ENCODE measurements at places on chromosomes 4 and X.

DNA sequence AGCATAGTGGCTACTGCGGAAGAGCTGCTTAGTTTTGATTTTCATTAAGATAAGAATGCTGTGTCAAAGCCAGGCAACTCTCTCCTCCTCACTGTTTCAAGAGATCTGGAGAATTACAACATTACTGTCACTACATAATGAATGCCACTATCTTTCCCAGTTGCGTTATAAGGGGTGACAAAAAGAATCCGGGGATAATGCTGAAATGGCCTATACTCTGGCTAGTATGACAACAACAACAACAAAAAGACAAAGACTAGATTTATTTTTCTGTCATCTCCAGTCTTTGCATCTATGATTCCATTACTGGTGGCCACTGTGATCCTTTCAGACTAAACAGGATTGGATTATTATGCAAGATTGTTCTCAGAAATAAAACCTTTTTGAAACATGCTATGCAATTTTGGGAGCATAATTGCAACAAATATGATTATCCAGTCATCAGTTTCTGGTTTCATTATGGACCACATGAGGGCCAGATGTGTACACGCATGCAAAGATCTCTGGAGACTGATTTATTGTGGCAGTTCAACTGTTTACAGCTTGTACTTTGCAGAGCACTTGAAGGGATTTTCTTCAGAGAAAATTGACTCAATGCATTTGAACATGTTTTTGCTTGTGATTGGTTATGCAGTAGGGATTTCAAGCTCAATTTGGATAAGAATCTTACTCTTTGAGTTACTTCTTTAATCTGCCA is 31.1 kb upstream of the SPANXB1 start:
- DNase-seq, result no peak

GRCh38 chr4:178056996-178057395 is 614.8 kb upstream of the AGA start:
- no peak for DNase-seq

DNA sequence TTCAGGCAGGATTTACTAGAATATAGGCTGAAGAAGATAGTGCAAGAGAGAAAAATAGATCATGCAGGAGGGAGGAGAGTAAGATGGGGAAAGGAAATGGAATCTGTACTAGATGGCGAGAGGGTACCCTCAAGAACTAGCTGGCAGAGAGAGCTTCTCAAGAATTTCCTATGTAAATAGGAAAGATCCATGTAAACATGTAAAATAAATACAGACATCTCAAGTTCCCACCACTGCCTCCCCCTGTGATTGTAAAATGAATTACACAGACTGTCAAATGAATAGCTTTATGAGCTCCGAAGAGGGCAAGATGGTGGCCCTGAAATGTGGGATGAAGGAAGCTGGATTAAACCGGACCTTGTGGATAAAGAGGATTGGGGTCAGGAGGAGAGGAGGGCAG is 178.0 kb downstream of the PALLD start:
- peak; percentile 40 for DNase-seq

DNA sequence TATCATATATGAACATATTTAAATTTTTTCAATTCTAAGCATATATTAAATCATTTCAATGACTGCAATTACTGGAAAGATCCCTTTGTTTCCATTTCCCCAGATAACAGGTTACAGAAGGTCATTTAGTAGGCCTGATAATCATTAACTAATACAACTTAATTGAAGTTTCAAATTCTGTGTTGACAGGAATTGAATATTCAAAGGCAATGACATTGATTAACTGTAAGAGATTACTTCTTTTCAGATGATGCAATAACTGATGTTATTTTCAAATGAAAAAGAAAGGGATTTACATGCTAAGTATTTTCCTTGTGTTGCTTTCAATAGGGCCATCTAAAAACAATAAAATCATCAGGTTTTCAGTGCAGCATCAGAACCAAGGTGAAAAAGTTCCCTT is 81.1 kb upstream of the ENPEP start:
- no peak for DNase-seq

DNA sequence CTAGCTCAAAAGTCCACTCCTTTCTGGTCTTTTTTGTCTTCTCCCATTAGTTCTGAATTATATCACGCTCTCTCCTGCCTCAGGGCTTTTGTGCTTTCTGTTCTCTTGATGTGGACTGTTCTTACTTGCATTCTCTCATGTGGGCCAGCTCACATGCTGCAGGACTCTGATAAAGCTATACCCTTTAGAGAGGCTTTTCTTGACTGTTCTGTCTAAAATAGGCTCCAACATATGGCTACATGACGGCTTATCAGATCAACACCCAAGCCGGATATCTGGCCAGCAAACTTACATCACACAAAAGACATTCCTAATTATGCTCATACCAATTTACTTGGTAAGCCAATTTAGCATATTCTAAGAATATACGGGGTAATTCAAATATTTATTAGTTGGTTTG is 1494.5 kb downstream of the TECRL start:
- no peak for DNase-seq

- peak; percentile 99 for DNase-seq
These were observed 29.6 kb downstream of the TLR10 start for GRCh38 chr4:38752941-38753806.

GRCh38 chr4:20870436-20870835 is 170.2 kb downstream of the PACRGL start:
- no peak for DNase-seq

- no peak for DNase-seq
These were observed 9.1 kb downstream of the PITX2 start for GRCh38 chr4:110613745-110614144.

GRCh38 chr4:177263818-177264217 is 45.9 kb upstream of the NEIL3 start:
- no peak for DNase-seq

DNA sequence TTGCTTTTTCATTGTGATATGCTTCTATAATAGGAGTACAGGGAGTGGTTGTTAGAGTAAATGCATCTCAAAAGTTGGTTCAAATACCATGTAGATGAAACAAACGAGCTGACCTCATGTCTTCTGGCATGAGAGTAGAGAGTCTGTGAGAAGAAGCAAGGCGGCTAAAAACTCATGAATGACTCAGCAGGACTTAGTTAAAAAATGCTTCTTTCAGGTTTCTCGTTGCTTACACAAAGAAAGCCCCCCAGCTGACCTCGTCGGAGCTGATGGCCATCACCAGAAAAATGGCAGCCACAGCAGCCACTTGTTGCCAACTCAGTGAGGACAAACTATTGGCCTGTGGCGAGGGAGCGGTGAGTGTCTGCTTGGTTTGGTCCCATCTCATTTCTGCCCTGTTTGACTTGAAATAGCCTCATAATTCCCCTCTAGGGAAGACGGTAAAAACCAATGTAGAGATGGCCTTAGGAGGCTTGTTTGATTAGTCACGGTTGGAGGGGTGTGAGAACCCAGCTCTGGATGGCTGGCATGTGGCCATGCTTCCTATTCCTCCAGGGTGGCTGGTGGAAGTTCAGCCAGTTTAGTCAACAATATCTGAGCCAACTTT is 14.5 kb downstream of the AFP start:
- peak; percentile 94 for DNase-seq

- no peak for DNase-seq
These were observed 146.2 kb upstream of the HHIP start for GRCh38 chr4:144499777-144500176.

- DNase-seq, result no peak
These were observed 46.4 kb downstream of the SLC16A2 start for GRCh38 chrX:74467656-74468055.

- DNase-seq, result peak; percentile 61
These were observed 21.8 kb upstream of the CSF2RA start for GRCh38 chrX:1246816-1247215.

- peak; percentile 15 for DNase-seq
These were observed 99.5 kb downstream of the PPP2R2C start for GRCh38 chr4:6372649-6373525.

GRCh38 chr4:89298788-89299152 is 8.8 kb downstream of the GPRIN3 start:
- DNase-seq, result no peak

GRCh38 chr4:122661176-122662160 is 40.6 kb upstream of the IL21 start:
- no peak for DNase-seq

GRCh38 chr4:143443728-143444127 is 69.8 kb upstream of the SMARCA5 start:
- DNase-seq, result no peak

- no peak for DNase-seq
These were observed 241.2 kb downstream of the BCOR start for GRCh38 chrX:39856472-39857121.

- DNase-seq, result no peak
These were observed 446.3 kb downstream of the MID1IP1 start for GRCh38 chrX:39247536-39247935.

- no peak for DNase-seq
These were observed 19.2 kb downstream of the FLNA start for GRCh38 chrX:154355094-154355775.

DNA sequence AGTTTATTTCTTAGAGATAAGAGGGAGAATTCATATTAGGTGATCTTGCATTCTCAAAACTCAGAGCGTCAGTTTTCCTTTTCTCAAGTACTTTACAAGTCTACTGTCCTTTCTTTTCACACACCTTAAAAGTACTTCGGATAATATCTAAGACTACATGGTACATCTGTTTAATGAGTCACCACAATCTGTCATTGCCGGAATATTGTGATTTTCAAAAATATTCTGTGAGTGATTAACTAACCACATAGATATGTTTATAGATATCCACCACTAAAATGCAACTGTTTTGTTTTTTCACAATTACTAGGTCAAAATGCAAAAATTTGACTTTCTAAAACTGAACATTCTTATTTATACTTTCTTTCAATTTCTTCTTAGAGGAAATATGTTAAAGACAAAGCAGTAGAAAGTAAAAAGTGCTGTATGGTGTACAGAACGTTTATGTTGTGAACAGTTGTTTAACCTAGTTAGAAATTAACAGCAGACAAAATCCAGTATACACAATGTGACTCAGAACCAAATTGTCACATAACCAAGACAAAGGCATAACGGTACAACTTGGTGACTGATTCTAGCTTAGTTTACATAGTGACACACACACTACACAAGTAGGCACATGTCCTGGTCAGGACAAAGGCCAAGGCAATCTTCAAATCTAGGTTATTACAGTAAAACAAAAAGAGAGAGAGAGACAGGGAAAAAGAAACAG is 482.9 kb downstream of the NAF1 start:
- DNase-seq, result peak; percentile 71

- DNase-seq, result peak; percentile 29
These were observed 20.3 kb upstream of the PACRGL start for GRCh38 chr4:20679951-20680350.

- DNase-seq, result peak; percentile 32
These were observed 14.7 kb upstream of the KLHL8 start for GRCh38 chr4:87235020-87235671.

- DNase-seq, result no peak
These were observed 69.9 kb downstream of the COX7B2 start for GRCh38 chr4:46839128-46839527.

DNA sequence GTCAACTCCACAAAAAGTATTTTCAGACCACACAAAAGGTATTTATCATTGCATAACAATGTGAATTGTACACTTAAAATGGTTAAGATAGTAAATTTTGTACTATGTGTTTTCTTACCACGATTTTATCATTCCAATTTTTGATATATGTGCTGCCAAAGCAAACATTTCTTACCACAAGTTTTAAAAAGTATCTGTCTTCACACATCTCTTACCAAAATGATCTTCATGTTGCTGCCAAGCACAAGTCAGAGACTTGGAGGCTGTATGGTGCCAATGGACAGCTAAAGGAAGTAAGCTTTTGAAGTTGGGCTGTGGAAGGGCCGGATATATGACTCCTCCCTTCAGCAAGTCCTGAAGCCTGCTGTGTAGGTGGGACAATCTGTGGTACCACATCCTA is 67.9 kb downstream of the TMLHE start:
- DNase-seq, result peak; percentile 2

- no peak for DNase-seq
These were observed 10.4 kb upstream of the MAEA start for GRCh38 chr4:1279253-1279652.

DNA sequence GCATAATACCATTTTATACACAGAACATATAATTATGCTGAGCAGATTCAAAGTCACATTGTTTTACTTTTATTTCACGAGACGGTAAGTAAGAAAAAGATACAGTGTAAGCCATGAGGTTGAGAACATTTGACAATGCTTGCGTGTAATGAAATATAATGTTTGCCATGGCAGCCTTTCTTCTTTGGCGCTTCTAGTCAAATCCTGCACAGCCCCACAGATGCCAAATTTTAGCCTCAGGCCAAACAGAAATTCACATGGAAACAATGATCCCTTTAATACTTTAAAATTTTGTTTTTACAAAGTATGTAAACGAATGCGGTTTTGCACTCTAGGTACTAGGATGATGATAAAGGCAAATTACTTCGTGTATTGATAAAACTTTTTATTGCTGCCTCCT is 502.7 kb upstream of the SMIM31 start:
- no peak for DNase-seq

DNA sequence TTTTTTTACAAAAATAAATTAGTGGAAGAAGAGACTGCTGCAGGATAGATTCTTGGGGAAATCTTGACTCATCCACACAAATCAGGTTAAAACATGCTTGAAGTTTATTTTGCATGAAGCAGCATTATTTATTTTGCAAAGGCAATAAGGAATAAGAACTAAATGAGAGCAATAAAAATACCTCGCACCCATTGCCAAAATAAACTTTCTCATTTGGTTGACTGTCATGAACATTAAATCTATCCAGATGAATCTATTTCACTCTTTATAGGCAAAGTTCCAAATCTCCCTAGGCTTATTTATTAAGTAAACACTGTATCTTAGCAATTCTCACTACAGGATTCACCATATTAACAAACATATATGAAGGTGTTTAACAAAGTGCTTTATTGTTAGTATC is 58.9 kb downstream of the HOPX start:
- DNase-seq, result no peak

- DNase-seq, result no peak
These were observed 121.0 kb upstream of the DIAPH2 start for GRCh38 chrX:96563646-96564045.

DNA sequence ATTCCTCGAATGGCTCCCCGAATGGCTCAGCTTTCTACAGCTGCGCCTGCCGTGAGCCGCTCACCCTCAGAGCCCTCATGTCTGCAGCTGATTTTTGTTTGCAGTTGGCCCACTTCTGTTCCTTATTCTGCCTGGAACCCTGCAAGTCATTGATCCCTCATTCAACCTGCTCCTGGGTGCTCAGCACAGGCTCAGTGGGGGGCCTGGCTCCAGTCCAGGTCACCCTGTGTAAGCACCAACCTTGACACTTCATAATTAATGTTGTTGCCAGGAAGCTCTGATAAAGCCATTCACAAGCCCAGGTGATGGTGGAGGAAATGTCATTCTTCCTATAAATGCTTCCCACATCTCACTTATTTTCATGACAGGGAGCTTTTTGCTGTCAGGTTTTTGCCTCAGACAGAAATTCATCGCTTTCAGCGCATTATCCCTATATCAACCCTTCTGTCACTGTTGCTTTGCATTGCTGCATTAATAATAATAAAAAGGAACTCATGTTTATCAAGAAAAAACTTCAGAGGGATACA is 85.7 kb downstream of the F11 start:
- DNase-seq, result no peak

DNA sequence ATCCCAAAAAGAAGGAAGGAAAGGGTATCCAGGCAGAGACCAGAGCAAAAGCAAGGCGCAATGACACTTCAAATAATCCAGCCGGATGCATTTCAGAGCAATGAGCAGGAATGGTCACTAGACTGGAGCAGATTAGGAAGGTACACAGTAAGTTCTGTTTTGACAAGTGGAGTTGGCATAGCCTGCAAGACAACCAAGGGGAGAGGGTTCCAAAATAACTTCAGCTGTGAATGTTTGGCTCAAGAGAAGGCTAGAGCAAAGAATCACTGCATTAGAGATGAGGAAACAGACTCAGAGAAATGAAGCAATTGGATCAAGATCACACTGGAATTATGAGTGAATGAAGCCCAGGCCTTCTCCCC is 90.0 kb upstream of the EGFL6 start:
- DNase-seq, result no peak
